ENCODE measurements at places on chromosomes 6 and 20.

DNA sequence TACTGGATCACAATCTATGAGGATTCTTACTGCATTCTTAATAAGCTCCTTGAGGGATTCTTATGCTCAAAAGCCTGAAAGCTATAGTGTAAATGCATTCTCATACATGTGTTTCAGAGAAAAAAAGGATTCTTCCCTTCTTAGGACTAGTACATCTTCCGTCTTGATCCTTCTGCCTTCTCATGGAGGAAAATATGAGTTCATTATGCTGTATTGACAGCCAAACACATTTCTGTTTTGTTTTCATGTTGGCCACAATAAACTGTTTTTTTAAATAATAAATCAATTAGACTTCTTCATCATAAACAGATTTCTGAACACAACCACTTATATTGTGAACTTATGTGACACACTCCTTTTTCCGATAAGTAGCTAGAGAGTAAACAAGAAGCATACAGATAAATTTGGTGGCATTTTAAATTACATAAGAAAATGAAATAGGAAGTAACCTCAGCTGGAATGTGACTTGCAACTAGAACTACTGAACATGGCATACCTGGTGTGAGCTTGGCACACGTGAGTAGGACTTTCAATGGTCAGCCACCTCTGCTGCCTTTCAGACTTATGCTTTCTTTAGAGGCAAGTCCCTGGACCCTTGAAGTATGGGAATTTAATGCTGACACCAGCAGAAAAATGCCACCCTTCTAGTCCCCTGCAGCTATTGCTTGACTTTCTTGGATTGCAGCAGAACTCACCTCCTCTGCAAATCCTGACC, 350.4 kb downstream of the BCKDHB start:
- no peak for DNase-seq

GRCh38 chr6:25883991-25884390, 9.9 kb upstream of the SLC17A3 start:
- no peak for DNase-seq

DNA sequence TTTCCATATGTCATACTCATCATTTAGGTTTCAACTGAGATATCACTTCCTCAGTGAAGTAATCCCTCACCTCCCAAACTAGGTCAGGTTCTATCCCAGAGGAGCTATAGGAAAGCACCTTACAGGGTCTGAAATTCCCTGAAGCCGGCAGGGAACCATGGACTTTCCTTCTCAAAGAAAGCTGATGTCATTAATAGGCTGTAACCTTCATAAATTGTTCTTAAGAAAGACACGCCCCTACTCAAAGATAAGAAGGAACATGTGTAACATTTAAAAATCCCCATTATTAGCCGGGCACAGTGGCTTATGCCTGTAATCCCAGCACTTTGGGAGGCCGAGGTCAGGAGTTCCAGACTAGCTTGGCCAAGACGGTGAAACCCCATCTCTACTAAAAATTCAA, 50.0 kb upstream of the RNGTT start:
- no peak for DNase-seq

DNA sequence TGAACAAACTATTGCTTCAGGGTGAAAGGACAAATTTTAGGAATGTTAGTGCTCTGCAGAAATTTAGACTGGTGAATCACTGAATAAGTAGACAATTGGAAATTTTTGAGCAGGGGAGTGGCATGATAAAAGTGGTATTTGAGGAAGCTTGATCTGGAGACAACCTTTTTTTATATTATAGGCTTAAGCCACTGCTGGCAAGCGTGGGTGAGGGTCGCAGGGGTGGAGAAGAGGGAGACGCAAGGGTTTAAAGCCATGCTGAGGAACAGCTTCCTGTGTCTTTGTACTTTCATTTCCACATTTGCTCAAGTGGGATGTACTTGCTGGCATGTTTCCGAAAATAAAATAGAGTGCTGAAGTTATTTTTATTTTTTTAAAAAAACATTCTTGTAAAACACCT, 23.7 kb downstream of the NCOA7 start:
- DNase-seq, result no peak

DNA sequence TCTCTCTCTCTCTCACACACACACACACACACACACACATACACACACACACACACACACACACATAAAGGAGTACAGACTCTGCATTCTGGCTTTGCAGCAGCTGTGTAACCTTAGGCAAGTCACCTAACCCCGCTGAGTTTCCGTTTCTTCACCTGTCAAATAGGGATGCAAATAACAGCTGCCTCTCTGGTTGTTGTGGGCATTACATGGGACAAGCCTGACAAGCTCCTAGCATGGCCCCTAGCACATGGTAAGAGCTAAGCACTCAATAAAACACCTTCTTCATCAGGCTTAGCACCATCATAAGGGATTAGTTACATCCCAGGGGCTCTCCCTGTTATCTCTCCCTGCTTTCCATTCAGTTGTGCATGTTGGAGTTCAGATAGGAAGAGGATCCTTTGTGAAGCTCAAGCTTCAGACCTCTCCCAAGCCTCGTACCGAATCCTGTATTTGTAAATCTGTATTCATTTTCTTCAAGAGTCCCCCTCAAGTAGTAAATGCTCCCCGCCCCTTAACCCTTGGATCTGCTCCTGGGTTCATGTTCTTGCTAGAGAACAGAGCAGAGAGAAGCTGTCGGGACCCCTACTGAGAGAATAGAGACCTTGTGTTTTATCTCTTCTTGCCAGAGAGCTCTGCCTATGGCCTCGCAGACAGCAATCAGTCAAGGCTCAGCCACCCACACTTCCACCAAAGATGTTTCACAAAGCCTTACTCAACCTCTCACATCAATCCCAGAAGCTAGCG, 2.2 kb downstream of the SLC13A3 start:
- no peak for DNase-seq

DNA sequence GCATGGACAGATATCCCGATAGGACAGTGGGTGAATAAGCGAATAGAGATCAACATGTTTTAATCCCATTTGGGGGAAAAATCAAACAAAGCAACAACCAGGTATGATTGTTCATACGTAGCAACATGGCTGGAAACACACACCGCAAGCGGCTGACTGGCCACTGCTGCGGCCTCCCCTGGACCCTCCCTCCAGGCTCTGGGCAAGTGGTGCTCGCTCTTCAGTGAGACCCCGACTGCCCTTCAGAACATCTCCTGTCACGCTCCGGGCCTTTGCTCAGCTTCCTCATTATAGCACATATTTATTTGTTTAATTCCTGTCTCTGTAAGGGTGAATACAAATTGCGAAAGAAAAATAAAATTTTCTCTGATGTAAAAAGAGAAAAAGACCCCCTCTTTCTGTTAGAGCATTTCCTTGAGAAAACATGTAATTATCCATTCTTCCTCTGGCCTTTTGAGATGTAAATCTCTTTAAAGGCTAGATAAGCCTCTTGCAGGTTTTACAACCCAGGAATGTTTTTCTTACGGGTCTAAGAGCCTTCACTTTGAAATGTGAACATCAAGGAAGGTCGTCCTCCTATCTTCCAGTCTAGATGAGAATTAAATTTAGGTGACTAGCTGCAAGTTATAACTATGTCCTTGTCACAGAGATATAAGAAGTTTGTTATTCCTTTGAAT, 11.0 kb upstream of the FAM210B start:
- no peak for DNase-seq

DNA sequence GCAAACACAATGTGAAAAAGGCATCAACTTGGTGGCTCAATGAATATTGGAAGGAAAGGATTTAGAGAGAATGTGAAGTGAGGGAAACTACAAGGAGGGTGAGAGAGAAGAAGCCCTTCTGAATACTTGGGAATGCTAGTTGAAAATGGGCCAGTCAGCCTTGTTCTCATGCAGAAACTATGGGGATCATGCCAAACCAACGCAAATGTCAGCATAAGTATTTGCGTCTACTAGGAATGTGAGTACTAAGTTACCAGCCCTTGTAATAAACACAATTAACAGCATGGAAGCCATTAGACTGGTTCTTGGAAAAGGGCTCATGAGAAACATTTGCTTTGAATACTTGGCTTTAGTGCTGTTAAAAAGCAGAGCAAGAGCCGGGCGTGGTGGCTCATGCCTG, 54.9 kb upstream of the AIG1 start:
- DNase-seq, result no peak

DNA sequence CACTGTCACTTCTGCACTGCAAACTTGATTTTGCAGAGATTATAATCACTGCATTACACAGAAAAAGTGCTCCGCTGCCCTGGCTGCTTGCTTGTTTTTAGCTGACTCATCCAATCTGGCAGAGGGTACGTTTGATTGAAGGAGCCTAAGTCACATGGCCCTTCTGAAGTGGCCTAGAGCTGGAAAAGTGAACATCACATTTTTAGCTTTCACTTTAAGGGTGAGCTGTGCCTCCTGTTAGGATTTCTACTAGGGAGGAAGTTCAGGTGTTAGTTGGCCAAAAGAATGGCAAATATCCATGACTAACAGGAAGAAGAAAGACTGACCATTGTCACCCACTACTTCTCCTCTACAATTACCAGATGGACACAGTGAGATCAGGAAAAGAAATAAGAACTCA, 889.1 kb upstream of the MAP3K7 start:
- DNase-seq, result no peak

- DNase-seq, result no peak
Observed at GRCh38 chr20:44479643-44480042, 4.0 kb downstream of the TTPAL start.

DNA sequence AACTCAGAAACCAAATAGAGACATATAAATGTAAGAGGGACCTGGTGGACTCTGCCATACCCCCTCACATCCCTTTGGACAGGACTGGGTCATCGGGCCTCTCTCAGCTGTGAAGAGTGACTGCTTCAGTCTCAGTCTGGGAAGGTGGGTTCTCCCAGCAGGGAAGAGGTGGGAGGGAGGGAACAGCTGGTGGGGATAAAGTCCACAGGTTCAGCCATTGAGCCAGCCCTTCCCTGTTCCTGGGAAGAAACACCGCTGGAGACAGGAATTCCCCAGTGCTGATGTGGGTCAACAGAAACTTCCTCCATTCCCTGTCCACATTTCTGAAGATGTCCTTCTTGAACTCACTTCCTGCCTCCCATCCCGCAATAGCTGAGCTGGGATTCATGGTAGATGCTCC, 209.2 kb upstream of the PMEPA1 start:
- DNase-seq, result no peak

- no peak for DNase-seq
Observed at GRCh38 chr6:128057946-128058345, 157.1 kb upstream of the THEMIS start.

DNA sequence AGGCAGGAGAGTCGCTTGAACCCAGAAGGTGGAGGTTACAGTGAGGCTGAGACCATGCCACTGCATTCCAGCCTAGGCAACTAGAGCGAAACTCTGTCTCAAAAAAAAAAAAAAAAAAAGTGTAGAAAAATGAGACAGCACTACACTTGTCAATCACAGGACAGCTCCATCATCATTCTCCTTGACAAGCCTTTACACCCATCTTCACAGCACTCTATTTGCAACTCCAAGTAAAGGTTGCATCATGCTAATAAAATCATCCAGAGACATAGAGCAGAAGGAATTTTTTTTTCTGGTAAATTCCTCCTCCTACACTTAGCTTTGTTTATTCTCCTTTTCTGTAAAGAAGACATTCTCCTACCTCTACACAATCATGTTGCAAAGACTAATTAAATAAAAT, 791.0 kb upstream of the HS3ST5 start:
- no peak for DNase-seq

- DNase-seq, result no peak
Observed at GRCh38 chr6:25254671-25255070, 24.5 kb upstream of the CARMIL1 start.

GRCh38 chr6:117624869-117625481, 22.7 kb upstream of the GOPC start:
- no peak for DNase-seq

DNA sequence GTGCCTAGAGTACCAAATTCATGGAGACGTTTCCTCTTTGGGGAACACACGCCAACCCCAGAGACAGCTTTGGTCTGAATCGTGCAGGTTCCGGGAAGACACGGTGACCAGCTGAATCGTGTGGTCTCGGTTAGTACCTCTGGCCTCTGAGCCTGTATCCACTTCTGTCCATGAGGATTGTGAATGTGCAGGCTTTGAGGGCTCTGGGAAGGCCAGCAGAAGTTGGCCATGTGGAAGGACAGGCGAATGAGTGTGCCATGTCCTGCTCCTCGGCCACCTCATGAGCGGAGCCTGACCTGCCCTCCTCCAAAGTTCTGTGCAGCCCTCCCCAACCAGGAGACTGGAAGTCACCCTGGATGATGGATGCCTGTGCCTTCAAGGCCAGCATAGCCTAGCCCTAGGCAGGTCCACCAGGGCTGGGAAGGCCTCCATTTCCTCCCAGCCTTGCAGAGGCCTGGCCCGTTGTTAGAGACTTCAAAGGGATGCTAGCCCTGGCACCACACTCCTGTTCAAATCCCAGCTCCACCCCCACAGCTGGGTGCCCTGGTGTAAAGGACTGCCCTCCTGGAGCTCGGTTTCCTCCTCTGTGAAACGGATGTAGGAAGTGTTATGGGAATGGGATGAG, 1.7 kb upstream of the TMEM74B start:
- no peak for DNase-seq

- DNase-seq, result no peak
Observed at GRCh38 chr20:56730996-56731395, 101.9 kb downstream of the TFAP2C start.

GRCh38 chr6:139392794-139393193, 18.3 kb upstream of the CITED2 start:
- DNase-seq, result no peak

- no peak for DNase-seq
Observed at GRCh38 chr6:139107051-139107450, 27.8 kb upstream of the HECA start.

DNA sequence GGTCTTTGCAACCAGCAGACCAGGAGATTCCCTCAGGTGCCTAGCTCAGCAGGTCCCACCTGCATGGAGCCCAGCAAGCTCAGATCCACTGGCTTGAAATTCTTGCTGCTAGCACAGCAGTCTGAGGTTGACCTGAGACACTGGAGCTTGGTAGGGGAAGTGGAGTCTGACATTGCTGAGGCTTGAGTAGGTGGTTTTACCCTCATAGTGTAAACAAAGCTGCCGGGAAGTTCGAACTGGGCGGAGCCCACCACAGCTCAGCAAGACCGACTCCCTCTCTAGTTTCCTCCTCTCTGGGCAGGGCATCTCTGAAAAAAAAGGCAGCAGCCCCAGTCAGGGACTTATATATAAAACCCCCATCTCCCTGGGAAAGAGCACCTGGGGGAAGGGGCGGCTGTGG, 34.3 kb downstream of the PRSS35 start:
- DNase-seq, result no peak

- DNase-seq, result no peak
Observed at GRCh38 chr20:63578224-63579016, 4.4 kb upstream of the HELZ2 start.

DNA sequence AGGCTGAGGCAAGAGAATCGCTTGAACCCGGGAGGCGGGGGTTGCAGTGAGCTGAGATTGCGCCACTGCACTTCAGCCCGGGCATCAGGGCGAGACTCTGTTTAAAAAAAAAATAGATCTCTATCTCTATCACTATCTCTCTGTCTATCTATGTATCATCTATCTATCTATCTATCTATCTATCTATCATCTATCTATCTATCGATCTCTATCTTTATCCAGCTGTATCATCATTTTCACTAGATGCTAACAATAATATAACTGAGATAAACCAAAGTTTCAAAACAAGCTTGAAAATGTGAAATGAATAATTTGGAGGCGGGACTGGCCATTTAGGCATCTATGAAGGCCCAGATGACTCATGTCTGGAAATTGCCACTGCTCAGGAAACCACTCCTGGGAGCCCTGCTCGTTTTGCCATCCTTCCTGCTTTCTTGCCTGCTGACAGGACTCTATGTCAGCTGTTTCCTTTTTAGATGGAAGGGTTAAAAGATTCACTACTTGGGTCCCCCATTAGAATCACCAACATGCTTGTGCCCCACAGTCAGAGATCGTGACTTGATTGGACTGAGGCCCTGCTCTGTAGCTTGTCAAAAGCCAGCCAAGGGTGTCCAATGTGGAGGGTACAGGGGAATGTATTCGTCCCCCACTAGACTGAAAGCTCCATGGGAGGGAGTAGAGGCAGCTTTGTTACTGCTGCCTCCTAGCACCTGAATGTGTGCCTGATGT, 61.7 kb downstream of the UTRN start:
- peak; percentile 88 for DNase-seq

Data from kidney capillary endothelial cell (primary cell).